ENCODE measurements at places on chromosomes 2 and 18.

GRCh38 chr2:3500326-3500899 lies 18.9 kb downstream of the ADI1 start:
- no peak for DNase-seq

DNA sequence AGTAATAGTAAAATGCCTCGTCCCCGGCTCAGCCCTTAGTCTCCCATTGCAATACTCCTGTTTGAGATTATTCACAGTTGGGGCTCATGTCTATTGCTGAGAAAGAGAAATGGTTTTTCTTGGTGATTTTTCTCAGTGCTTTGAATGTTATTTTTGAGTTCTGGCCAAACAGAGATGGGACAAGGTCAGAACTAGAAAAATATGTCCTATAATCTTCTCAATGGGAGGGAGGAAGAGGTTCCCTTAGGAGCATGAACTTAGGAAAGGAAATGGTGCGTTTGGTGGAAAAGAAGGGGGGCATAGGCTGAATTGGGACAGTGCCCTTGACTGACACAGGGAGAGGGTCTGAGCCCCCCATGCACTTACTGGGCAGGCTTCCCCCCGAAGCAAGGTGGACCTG lies 133.8 kb downstream of the AGAP1 start:
- no peak for DNase-seq

DNA sequence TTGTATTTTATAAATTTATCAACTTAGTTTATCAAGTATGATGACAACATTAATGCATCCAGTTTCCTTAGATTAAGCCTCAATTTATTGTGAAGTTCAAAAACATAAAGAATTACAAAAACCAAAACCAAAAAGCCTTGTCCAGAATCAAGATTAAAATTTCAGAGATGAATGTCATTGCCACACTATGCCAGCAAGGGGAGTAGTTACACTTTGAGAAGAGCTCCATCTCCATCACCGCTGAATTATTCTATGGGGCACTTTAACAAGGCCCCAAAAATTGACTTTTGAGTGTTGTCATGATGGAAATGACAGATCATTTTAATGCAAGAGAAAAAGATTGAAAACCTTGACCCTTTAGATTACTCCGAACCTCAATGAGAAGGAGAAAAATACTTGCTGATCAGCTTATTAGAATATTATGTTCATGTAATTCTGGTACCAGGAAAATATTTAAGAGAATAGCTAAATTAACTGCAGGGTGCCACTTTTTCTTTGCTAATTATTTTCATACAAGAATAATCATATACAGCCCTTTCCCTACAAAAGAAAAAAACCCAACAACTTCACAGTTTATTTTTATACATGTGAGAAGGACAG lies 152.5 kb upstream of the AQP4 start:
- no peak for DNase-seq

DNA sequence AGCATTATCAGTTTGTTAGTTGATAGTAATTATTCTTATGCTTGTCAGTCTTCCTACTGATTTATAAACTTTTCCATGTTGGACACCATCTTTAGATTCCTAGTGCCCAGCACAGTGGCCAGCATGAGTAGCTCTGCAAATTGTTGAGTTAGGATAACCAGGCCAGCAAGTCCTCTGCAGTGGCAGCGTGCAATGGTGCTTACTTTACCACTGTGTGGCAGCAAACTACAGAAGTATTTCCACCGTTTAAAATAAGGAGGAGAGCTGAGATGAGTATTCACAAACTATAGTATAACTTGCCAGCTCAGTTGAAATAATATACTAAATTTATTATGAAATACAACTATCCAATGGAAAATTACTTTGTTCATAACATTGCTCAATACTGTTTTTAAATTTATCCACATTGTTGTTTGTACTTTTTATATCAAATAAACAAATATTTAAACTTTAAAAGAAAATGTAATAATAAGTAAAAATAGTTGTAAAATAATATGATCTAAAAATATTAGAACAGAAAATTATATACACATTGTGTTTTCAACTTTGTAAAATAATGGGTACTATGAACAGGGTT lies 9.3 kb upstream of the THADA start:
- DNase-seq, result no peak

- DNase-seq, result no peak
Measured at GRCh38 chr2:151553-152334, 105.4 kb upstream of the FAM110C start.

All from stimulated activated CD8-positive, alpha-beta memory T cell treated with anti-CD3 and anti-CD28 coated beads, Interleukin-12 subunit alpha, Interleukin-12 subunit beta, amount 100 ng/mL, for 4 hours (primary cell).